ENCODE measurements at places on chromosomes 5 and 9. TPM values are rescaled to one million over a fixed set of nuclear protein-coding genes. Genes with fewer than 3 reads are reported as not detected.

ENG gene
- 0.15 TPM for total RNA-seq

C1QTNF2 gene
- 0.10 TPM for total RNA-seq

SPAAR gene
- total RNA-seq, result not detected

ORM2 gene
- total RNA-seq, result not detected

DROSHA gene
- 46.8 TPM for total RNA-seq

RXRA gene
- total RNA-seq, result 33.9 TPM

TMEM174 gene
- not detected for total RNA-seq

LECT2 gene
- total RNA-seq, result not detected

HRH2 gene
- total RNA-seq, result 0.38 TPM

NTNG2 gene
- 0.83 TPM for total RNA-seq

LTC4S gene
- total RNA-seq, result not detected

F12 gene
- total RNA-seq, result 22.1 TPM

SUSD3 gene
- total RNA-seq, result 1.0 TPM

SH3GLB2 gene
- total RNA-seq, result 51.7 TPM

CCDC192 gene
- not detected for total RNA-seq

FGF10 gene
- not detected for total RNA-seq

ADAMTS12 gene
- 6.4 TPM for total RNA-seq

ZNF474 gene
- total RNA-seq, result 0.17 TPM

OR1J2 gene
- not detected for total RNA-seq

CCNJL gene
- total RNA-seq, result 11.1 TPM

NMUR2 gene
- 0.10 TPM for total RNA-seq

GPRIN1 gene
- 7.3 TPM for total RNA-seq

STK32A gene
- total RNA-seq, result 0.24 TPM

Data from A549 treated with Hydrocortisone at 1 μM for 4 hours (cell line).